ENCODE measurements at places on chromosomes 2 and 18.

- DNase-seq: no peak
Measured at GRCh38 chr2:120365236-120365793, 19.4 kb downstream of the INHBB start.

DNA sequence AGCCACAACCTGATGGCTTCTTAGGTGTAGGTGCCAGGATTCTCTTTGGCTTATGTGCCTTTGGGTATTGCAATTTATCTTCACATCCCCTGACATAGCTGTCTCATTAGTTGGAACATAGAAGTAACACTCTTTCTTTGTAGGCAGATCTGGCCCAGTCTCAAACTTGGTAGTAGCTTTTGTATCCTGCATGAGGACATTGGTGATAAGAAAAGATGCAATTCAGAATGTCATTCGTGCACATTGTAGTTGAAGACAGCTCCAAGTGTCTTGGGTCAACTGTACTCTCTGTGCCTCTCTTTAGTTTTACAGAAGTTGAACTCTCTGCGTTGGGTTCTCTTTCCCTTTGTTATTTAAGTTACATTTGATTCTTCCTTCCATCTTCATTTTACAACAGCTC lies 69.6 kb upstream of the BCL11A start:
- DNase-seq: no peak

GRCh38 chr18:63590966-63591695 lies 4.0 kb downstream of the SERPINB13 start:
- no peak for DNase-seq

- no peak for DNase-seq
Measured at GRCh38 chr2:34143149-34143548, 544.0 kb upstream of the FAM98A start.

- no peak for DNase-seq
Measured at GRCh38 chr2:46802665-46803546, 112.7 kb downstream of the MCFD2 start.

- no peak for DNase-seq
Measured at GRCh38 chr2:171991027-171991426, 8.7 kb upstream of the METAP1D start.

- DNase-seq: no peak
Measured at GRCh38 chr2:241036964-241037421, 38.6 kb downstream of the SNED1 start.
